ENCODE measurements at places on chromosomes 4 and X.
A peak's percentile ranks its signal among the peaks of the same experiment; 100 is the strongest.

- no peak for DNase-seq
Observed at GRCh38 chr4:123236606-123237005, 160.0 kb upstream of the SPRY1 start.

DNA sequence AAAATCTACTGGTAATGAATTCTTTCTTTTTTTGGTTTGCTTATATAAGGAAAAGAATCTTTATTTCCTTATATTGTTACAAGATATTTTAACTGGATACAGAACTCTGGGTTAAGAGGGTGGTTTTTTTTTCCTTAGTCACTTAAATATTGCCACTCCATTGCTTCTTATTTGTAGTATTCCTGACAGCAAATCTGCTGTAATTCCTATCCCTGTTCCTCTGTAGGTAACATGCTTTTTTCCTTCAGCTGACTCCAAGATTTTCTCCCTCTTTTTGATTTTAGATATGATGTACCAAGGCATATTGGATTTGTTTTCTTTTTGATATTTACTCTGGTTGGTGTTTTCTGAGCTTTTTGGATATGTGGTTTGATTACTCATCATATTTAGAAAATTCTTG lies 278.6 kb downstream of the EVC2 start:
- DNase-seq = no peak

DNA sequence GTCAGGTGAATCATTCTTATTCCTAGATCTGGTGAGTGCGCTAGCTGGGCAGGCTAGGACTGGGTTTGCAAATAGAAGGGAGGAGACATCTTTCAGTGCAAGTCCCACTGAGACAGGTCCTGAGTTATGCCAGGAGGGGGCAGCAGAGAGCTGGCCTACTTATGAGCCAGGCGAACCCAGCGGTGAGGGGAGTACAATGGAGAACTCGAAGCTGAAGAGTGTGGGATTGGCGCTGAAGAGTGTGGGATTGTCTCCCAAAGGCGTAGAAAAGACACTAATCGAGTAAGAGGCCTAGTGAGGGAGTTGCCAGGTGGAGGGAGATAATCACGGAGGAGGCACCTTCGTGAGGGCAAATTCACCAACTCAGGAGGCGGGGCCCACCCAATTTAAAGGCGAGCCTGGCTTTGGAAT lies 91.7 kb upstream of the CXorf66 start:
- DNase-seq = peak; percentile 59

DNA sequence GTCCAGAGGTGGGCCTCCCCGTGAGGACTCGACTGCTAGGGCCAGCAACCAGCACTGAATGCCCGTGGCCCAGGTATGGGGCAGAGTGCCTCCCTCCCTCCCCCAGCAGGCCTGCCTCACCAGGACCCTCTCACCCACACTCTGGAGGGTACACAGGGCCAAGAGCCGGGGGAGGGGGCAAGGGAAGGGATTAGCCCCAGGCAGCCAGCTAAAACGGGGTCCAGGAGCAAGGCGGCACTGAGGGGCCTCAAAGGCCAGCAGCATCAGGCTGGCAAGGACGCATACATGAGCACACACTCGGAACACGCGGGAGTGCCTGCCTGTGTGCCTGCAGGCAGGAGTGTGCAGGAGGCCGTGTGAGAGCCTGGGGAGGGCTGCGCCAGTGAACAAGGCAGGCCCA lies 18.3 kb upstream of the DUSP9 start:
- DNase-seq = no peak

- no peak for DNase-seq
Observed at GRCh38 chr4:26220696-26221095, 100.1 kb upstream of the RBPJ start.

DNA sequence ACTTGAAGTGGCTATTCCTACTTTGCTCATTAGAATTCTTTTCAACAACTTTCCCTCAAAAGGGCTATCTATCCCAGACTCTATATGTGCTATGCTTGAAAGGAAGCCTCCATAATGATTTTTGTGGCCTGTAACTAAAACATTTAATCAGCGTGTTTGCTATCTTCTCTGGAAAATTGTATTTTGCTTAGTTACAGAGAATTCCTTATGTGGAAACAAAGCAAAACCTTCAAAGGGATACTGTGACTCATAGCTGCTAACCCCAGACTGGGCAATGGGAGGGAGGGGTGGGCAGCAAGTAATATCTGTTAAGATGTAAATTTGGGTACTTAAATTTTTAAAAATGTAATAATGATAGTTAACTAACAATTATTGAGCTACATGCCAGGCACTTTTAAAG lies 3.7 kb downstream of the SLC25A14 start:
- DNase-seq = no peak

Data from inflammatory macrophage treated with lipopolysaccharide for 4 hours (primary cell).